Right renal cortex interstitium (tissue), 3 donors: ENCODE measurements at places on chromosomes 4 and X. TPM values are rescaled to one million over a fixed set of nuclear protein-coding genes. Genes with fewer than 3 reads are reported as not detected.

GRCh38 chrX:116657071-116657470, 194.3 kb upstream of the CT83 start:
- DNase-seq: no peak

GRCh38 chrX:29617276-29617675, 598.1 kb upstream of the MAGEB2 start:
- DNase-seq: no peak

DNA sequence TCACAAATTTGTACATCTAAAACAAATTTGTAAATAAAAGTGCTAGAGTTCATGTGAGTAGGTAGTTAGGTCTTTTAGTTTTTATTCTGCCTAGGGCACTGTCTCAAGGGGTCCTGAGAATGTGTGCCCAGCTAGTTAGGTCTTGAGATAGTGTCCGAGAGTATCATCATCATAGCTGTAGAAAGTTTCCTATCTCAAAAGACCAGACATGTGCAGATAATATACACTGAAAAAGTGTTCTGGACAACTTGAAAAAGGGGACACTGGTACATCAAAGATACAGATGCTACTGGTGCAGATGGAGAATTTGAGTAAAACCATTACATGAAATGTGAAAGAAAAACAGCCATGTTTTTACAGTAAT, 1.8 kb upstream of the ZCCHC4 start:
- no peak for DNase-seq

DNA sequence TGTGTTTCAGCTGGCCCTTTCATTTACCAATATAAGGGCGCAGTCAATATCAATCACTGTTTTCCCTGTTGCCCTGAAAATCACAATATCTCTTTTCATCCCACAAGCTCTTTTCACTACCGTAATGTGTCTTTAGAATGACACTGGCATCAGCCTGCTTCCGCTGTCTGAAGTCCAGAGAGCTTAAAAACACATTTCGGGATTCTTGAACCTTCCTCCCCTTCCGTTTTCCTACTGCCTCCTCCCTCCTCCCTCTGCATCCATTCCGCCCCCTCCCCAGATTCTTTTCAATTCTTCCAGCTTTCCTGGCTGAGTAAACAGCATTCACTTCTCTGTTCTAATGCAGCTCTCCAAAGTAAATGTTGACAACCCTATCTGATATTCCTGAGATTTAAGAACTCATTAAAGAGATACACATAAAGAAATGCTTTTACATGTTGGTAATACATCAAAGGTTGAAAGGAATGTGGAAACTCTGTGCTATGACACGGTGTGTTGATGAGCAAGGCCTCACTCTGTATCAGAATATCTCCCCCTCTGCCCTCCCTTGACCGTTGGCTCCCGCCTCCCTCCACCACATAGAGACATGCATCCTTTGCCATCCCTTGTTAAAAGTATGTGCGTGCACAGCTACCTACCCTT, 83.5 kb upstream of the SPRY1 start:
- no peak for DNase-seq

Gene HSFX2
- polyA plus RNA-seq: 0.71 TPM

Gene INTU
- 25.3 TPM for polyA plus RNA-seq

Gene GATA1
- 0.74 TPM for polyA plus RNA-seq
